Hematopoietic multipotent progenitor cell treated with erythropoietin and hydrocortisone succinate and interleukin-3 and kit ligand, for 6 days (in vitro differentiated cells): ENCODE measurements at places on chromosomes 3 and 15.

- DNase-seq = no peak
Measured at GRCh38 chr3:9787714-9788113, 4.6 kb downstream of the TADA3 start.

DNA sequence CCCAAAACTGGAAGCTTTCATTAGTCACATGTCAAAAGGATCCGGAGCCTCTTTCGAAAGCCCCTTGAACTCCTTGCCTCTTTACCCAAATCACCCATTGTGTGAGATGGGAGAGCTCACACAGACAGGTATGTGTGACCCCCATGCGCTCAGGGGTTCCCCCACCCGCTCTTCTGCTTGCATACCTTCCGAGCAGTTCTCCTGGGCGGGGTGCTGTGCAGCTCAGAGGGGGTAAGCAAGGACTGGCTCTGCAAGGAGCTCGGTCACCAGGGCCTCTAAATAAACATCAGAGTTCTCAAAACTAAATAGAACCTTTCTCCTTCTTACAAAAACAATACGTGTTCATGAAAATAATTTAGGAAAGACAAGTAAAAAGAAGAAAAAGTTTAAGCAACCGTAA, 55.7 kb downstream of the PXYLP1 start:
- DNase-seq = no peak

DNA sequence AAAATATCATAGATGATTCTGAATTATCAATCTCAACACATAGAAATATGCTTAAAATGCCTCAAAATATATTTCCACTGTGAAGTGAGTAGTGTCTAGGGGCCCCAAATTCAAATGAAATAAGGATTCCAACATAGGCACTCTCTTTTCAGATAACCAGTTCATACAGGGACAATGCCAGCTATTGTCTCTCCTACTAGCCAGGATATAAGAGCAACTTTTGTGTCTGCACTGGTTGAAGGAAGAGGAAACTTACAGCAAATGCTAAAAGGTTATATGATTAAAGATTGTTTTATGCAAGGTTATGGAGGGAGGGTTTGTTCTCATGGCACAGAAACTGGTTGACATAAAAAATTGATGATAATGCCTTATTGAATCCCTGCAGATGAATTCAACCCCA, 579.4 kb upstream of the ALCAM start:
- DNase-seq = no peak

DNA sequence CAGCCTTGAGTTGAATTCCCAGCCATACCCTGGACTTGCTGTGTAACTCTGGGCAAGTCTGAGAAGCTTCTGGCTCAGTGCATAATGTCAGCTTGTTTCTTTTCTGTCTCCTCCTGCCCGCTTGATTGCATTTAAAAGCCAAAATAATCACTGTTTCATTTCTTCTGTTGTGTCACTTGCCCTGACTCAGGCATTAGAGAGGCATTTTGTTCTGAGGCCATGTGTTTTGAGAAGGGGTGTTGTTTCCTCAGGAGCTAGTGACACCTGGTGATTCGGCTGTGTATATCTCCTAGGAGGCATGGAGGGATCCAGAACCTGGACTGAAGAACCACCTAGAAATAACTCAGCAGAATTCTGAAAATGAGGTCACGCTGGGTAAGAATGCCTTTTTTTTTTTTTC, 16.0 kb downstream of the WDR73 start:
- peak; percentile 59 for DNase-seq

- DNase-seq = peak; percentile 27
Measured at GRCh38 chr3:114033721-114034120, 22.6 kb downstream of the CCDC191 start.

- DNase-seq = no peak
Measured at GRCh38 chr15:36911322-36911944, 188.9 kb downstream of the MEIS2 start.

DNA sequence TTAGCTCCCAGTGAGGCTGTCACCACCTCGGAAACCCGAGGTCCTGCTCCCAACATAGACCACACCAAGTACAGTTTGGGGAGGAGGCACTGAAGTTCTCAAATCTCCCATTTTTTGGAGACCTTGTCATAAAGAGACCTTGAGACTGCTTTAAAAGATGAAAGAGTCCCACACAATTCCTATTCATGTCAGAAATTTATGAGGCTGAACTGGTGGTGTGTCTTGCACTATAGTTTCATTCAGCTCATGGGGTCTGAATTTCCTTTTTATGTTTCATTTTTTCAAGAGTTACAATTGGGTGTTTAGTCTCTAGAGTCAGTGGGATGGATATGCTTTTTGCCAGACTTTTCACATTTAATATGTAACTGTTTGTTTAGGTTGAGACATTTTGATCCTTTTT, 318.1 kb upstream of the LRRFIP2 start:
- no peak for DNase-seq

DNA sequence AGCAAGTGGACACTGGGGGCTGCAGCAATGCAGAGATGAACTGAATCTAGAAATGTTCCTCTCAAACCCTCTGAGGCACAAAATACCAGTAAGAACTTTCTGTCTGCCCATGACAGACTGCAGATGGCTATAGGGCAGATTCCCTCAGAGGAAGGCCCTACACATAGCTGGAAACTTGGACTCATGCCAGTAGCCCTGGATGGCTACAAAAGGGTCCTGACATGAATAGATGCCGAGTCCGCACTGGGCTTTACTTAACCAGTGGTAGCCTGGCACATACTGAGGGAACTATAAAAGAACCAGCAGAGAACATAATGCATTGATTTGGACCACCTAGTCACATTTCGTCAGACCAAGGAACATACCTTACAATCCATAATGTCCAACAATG, 66.7 kb downstream of the C3orf80 start:
- DNase-seq = no peak

DNA sequence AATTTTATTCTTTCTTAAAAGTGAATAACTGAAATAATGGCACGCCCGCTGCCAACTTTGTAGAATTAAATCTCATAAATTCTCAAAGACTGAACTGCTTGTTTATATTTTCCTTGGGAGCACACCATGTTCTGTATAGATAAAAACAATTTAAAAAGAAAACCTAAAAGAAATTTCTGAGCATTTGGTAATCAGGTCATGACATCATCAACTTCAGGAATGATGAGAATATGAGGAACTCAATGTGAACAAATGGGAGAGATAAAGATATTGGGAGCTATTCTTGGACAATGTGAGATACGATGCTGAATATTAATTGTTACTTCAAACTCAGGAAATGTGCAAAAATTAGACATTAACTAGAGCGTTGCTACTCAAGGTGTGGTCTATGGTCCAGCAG, 10.0 kb upstream of the VGLL3 start:
- no peak for DNase-seq

GRCh38 chr3:120661106-120661905, 20.7 kb downstream of the HGD start:
- no peak for DNase-seq

- DNase-seq = no peak
Measured at GRCh38 chr15:65903296-65904073, 34.2 kb downstream of the RAB11A start.

DNA sequence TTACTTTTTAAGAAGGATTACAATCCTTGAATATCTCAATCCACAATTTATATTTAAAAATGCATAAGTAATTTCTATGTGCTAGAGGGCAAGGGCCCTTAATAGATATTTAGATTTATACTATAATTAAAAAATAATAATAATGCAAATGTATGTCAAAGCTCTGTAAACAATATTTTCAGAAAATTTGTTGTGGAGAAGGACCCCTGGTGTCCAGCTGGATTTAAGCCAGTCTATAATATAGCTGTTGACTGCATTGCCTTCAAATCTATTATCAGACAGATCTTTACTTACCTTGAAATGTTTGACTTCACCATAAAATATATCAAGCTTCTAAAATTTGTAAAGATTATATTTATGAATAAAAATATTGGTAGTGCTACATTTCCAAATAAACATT, 65.6 kb downstream of the ZBTB20 start:
- no peak for DNase-seq

DNA sequence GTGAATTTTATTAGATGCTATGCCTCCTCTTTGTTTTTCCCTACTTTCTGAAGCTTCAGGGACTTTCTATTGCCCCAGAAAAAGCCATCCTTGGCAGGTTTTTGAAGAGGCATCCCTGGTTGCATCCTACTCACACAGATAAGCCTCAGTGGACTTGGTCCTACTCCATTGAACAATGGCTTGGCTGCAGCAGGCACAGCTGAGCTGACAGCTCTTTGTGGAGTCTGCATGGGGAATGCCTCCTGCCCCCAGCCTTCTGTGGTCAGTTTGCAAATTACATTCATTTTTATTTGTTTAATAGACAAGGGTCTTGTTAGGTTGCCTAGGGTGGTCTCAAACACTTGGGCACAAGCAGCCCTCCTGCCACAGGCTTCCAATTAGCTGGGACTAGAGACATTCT, 69.7 kb downstream of the NPAP1 start:
- DNase-seq = no peak

GRCh38 chr3:112965656-112966055, 9.2 kb downstream of the CD200R1 start:
- DNase-seq = no peak

DNA sequence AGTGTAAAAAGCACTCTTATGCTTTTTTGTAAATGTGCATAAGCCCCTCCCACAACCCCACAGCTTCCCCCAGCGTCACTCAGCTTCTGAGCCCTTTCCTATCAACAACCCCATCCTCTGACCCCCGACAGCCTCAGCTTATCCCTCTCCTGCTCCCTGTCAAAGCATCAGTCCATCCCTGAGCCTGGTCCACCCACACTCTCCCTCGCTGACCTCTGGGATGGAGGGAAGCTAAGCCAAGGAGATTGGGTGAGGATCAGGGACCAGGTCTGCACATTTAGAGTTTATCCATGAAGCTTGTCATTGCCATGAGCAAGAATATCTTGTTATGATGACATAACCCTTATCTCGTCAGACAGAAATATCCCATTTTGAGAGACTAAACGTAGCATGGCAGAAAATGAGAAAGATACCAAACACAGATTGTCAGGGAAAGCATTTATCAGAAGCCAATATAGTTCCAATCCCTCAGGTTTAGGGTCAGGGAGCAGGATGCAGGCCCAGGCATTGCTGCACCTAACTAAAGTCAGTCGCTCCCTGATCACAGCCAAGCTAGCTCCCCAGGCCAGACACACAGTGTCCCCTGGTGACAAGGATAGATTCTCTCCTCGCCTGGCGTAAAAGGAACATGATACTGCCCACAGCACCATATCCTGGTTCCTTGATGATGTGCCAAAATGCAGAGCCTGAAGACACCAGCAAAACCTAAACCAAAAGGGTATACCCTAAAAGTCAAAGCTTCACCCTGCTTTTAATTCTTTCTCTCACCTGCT, 66.9 kb downstream of the DCLK3 start:
- DNase-seq = no peak

GRCh38 chr15:27743638-27744037, 355.5 kb downstream of the OCA2 start:
- no peak for DNase-seq

DNA sequence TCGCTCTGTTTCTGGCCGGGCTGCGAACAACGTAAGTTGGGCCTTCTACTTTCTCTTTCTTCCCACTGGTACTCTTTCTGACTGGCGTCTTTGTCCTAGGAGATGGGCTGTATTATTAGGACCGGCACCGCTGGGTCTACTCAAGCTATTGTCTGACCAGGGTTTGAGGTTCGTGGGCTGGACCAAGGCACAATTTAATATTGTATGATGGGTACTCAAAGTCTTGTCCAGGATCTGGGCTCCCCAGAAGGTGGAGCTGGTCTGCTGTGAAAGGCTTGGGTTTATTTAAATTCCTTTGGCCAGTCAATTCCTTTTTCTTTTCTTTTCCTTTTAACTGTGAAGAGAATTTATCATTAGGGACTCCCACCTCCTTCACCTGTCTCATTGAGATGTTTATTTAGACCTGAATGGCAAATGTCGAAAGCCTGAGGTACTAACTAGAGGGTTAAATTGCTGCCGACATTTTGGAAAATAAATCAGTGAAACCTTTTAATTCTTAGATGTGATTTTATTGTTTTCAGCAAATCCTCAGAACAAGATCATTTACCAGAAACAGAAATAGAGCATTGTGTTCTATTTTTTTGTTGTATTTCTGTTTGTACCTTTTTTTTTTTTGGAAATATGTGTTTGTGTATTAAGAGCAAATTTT, 410 bp downstream of the LRRC49 start:
- DNase-seq = peak; percentile 50

DNA sequence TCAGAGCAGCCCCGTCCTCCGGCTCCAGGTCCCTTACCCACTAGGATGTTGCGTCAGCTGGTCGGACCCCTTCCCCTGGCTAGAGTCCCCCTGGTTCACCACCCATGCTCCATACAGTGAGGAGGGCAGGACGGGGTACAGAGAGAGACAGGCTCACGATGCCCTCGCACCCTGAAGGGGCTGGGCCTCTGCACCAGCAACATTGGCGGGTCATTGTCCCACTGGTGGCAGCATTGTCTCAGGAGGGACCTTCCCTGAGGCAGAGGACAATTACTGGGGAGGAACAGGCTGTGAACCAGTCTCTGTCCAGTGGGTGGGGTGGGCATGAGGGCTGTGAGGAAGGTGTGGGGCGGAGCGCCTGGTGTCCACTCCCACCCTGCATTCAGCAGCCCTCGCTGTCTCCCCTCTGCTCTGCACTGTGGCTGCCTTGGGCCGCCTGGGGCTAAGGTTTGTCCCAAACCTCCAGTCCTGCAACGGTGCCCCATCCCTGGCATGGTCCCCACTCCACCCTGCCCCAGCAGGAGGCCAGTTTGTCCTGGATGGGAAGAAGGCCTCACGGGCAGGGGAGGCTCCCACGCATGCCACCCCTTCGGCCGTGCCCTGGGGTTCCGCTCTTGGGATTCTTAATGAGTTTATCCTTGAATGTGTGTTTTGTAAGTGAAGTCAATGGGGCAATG, 48.0 kb upstream of the KLF13 start:
- DNase-seq = no peak

- peak; percentile 49 for DNase-seq
Measured at GRCh38 chr3:108505811-108506210, 4.6 kb downstream of the MYH15 start.

DNA sequence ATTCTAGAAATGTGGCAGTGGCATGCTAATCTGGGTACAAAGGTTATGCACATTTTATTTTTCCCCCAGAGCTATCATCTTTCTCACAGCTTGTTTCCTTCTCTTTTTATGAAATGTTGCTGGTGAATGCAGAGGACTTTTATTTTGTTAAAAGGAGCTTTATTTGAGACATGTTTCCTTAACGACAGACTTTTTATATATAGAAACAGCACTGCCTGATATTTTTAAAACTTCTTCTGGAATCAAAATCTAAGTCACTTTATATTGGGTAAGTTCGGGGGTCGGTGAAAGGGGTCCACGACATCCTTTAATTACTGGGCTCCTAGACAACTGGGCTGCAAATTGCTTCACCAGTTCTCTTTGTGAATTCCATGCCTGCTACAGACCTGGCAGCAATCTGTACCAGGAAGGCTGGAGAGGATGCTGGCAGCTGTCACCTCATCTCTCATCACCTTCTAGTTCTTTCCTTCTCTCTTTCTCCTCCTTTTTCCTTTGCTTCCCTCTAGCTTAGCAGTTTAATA, 464.7 kb downstream of the PDCD6IP start:
- DNase-seq = peak; percentile 7
